ENCODE measurements at places on chromosomes 11 and 22. TPM values are rescaled to one million over a fixed set of nuclear protein-coding genes. Genes with fewer than 3 reads are reported as not detected.

The C11orf87 gene
- total RNA-seq: 0.01 TPM

The CCDC87 gene
- total RNA-seq: 0.54 TPM

The CATSPERZ gene
- 3.2 TPM for total RNA-seq

The VPREB1 gene
- not detected for total RNA-seq

The WT1 gene
- 5.9 TPM for total RNA-seq

All from A549 treated with CORT108297 at 1 μM for 4 hours (cell line).